Smooth muscle cell of the coronary artery (primary cell): ENCODE measurements at places on chromosomes 3 and 15. TPM values are rescaled to one million over a fixed set of nuclear protein-coding genes. Genes with fewer than 3 reads are reported as not detected.

The SERINC4 gene
- not detected in 2 replicates for total RNA-seq

The PRR20G gene
- total RNA-seq: not detected in 2 replicates

The POLQ gene
- total RNA-seq: 0.70 and 2.7 TPM in 2 replicates

The ATP13A5 gene
- total RNA-seq: not detected in 2 replicates

The DPPA2 gene
- not detected in 2 replicates for total RNA-seq

The CELF6 gene
- total RNA-seq: 0.15 and 0.35 TPM in 2 replicates

The TM4SF4 gene
- total RNA-seq: 1.2 TPM in 1 of 2 replicates, not detected in the other

The ZMYND10 gene
- 0.70 and 1.1 TPM in 2 replicates for total RNA-seq

The CLDN18 gene
- total RNA-seq: not detected in 2 replicates

The CLEC3B gene
- 0.98 and 46.7 TPM in 2 replicates for total RNA-seq

The ITIH1 gene
- 0.59 TPM in 1 of 2 replicates, not detected in the other for total RNA-seq

The TPRG1 gene
- total RNA-seq: 0.15 and 8.9 TPM in 2 replicates

The LMAN1L gene
- not detected in 2 replicates for total RNA-seq

The TM4SF18 gene
- 0.15 and 2.5 TPM in 2 replicates for total RNA-seq

The ARPP21 gene
- 1.4 TPM in 1 of 2 replicates, not detected in the other for total RNA-seq

The GHSR gene
- total RNA-seq: not detected in 2 replicates

The SLC22A13 gene
- total RNA-seq: 0.15 and 0.94 TPM in 2 replicates

The C3orf85 gene
- not detected in 2 replicates for total RNA-seq

The ACAD11 gene
- 41.2 and 49.1 TPM in 2 replicates for total RNA-seq

The EIF3J gene
- 11.2 and 31.8 TPM in 2 replicates for total RNA-seq

The KCNH8 gene
- total RNA-seq: not detected in 2 replicates

The CNBP gene
- 198 and 241 TPM in 2 replicates for total RNA-seq

The CHST2 gene
- 8.2 and 16.7 TPM in 2 replicates for total RNA-seq

The PYGO1 gene
- total RNA-seq: 4.7 and 5.0 TPM in 2 replicates

The IGSF11 gene
- 0.08 and 0.12 TPM in 2 replicates for total RNA-seq

The LTF gene
- not detected in 2 replicates for total RNA-seq

The MYO5C gene
- total RNA-seq: under 0.01 and 0.70 TPM in 2 replicates

The CORO2B gene
- 1.9 and 11.2 TPM in 2 replicates for total RNA-seq

The ACAP2 gene
- total RNA-seq: 38.4 and 87.8 TPM in 2 replicates
